ENCODE measurements at places on chromosomes 7 and 10.

- no peak for DNase-seq
Measured at GRCh38 chr10:10007957-10008356, 1009.7 kb upstream of the CELF2 start.

DNA sequence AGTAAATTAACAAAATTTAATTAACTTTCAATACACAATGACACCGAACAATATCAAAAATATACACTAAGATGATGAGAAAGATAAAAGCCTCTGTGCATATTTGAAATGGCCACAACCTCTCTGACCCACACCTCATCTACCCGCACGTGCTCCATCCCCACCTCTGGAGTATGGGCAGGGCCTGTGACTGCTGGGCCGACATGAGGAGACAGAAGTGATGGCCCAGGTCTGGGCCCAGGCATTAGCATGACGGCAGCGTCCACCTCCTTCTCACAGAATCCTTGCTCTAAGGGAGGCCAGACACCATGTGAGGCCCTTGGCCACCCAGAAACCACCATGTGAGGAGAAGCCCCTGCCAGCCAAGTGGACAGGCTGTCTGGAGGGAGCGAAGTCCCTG, 122.1 kb upstream of the RNF32 start:
- no peak for DNase-seq

DNA sequence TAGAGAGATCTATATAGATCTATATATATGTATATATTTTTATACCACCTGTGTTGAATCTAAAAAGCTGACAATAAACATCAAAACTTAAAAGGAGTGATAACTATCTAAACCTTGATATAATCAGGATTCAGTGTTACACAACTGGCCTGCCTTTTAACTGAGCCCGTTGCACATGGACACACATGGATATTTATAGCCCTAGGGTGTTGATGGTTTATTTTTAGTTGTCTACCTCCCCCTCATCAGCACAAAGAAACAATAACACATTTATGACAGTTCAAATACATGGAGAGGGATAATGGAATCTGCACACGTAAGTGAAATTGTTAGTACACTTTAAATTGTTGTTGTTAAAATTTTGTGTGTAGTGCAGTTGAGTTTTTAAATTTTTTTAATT, 336.9 kb downstream of the ZNF248 start:
- no peak for DNase-seq

DNA sequence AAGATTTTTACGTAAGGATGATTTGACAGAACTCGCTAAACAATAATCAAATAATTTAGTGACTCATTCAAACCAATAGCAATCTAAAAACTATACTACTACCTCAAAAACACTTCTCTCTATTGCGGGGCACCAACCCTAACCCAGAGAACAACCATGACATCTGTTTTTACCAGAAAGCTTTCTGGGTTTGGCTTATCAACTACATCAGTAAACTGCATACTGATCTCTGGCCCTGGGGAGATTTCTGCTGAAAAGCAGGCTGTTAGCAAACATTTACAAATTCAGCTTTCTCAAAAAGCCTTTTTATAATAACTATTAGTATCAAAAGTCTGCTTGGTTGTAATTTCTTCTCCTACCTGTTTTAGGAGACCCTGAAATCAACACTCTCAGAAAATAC, 144.5 kb upstream of the ZWINT start:
- no peak for DNase-seq

GRCh38 chr7:29113384-29114102, 32.8 kb downstream of the CPVL start:
- DNase-seq, result no peak

DNA sequence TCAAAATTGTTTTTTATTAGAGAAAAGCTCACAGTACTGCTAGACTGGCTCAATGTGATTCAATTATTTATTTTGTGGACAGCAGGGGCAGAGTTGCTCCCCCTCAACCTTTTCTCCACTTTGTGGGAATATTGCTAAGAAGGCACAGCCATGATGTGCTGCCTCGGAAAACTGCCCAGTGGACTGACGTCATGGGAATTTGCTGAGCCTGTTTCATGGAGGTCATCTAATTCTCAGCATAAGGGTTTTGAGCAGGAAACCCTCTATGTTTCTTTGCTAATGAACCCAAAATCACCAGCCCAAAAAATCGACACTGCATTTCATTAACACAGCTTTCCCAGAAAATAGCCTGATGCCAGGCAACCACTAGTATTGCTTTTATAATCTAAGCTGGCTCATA, 228.8 kb upstream of the FAM3C start:
- DNase-seq, result no peak

GRCh38 chr7:157056246-157056645, 45.8 kb upstream of the MNX1 start:
- no peak for DNase-seq

DNA sequence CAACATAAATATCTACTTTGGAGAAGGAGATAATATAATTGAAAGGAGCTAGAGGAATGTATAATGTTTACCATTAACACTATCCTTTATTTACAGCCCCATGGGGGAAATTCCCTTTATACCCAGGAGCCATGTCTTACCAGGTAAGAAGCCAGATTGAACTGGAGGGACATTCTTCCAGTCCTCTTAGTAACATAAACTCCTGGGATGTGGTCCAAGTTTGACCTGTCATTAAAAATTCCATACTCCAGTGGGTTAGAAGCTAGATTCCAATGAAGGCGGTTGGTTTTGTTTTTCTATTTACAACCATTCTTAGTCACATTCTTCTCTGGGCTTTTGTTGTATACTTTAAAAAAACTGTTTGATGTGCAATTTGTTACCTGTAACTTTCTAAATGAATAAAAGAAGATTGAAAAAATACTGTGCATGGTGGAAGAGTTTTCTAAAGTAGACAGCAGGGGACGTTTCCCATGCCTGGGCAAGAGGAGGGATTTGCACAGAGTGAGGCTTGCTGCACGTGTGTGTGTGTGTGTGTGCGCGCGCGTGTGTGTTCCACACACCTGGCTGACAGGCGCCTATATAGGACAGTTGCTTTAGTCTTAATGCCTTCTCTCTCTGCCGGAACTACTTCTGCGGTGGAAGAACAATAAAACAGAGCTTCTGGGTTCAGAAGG, 2.0 kb downstream of the PLCE1 start:
- DNase-seq, result no peak

DNA sequence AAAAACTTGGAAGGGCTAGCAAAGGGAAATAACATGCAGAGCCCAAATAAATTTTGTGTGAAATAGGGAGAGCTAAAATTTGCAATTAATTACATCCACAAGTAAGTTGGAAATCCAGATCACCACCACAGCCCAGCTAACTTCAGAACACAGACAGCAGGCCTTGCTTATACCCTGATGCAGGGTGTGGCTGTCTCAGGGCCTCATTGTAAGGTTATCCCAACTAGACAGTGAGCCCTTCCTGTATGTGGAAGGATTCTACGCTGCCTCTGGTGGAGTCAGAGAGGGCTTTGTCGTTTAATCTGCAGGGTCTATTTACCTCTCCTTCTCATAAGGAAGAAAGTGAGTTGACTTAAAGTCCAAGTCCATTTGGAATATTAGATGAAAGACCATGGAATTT, 181.0 kb upstream of the TCF7L2 start:
- DNase-seq, result no peak

- no peak for DNase-seq
Measured at GRCh38 chr10:67815571-67816059, 22.4 kb downstream of the DNAJC12 start.

DNA sequence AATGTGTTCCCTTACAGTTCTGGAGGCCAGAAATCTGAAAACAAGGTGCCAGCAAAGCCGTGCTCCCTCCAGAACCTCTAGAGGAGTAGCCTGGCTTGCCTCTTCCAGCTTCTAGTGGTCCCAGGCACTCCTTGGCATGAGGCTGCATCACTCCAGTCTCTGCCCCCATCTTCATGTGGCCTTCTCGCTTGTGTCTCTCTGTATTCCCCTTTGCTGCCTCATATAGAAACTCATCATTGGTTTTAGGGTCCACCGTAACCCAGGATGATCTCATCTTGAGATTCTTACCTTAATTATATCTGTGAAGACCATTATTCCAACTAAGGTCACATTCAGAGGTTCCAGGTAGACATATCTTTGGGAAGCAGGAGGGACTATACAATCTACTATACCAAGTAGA, 182.4 kb downstream of the SKIDA1 start:
- DNase-seq, result no peak

DNA sequence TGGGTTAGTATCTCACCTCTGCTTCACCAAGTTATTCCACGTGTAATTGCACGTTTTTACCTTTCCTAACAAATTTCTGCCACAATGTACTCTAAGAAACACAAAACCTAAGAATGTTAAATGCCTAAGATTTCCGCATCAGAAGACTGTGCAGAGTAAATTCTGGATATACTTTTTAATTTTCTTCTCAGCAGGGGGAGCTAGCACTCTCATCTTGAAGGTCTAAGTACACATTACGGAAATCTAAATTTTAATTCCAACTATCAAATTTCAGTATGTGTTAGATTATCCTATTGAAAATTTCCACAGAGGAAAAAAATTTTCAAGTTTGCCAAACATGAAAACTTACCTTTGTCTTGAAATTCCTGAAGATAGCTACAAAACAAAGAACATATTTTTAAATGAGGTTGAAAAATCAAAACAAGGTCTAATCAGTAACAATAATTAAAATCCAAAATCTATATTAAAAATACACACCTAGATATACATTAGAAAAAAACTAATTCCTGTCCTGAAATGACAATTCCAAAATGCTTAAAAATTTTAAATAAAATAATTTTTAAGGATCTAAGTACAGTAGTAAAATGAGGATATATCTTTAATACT, 10.5 kb downstream of the SKAP2 start:
- DNase-seq, result peak; percentile 2

DNA sequence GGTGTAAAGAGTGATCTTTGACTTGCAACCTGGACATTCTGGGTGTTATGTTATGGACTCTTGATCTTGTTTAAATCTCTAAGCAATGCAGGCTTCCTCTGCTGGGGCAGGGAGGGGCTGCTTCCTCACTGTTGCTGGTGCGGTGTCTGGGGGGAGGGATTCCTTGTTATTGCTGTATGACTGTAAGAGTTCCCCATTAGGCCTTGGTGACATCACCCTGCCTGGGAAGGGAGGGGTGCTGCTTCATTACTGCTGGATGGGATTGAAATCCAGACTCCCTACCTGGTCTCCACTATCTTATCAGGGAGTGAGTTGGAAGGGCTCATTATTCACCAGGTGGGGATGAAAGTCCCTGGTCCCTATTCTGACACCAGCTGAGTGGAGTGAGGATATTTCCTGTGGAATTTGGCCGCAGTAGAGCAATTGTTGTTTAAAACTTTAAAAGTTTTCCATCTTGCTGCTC, 8.8 kb downstream of the OGDH start:
- no peak for DNase-seq

GRCh38 chr10:13698217-13698616, 111.5 kb downstream of the PRPF18 start:
- DNase-seq, result no peak

DNA sequence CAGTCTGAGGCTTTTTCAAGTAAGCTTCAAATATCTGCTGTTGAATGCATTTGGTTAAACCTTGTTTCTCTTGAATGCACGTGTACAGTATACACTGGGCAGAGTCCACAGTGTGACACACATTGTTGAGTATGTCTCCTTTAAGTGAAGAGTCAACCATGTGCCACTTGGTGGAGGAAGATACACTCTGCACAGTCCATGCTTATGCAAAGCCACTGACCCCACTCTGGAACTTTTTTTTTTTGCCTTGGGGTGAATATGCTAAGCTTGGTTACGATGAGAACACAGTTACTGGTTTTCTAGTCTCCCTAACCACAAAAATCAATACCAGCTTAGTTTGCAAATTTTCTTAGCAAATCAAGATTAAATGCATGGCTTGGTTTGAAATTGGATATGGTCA, 186.8 kb upstream of the VIPR2 start:
- no peak for DNase-seq

DNA sequence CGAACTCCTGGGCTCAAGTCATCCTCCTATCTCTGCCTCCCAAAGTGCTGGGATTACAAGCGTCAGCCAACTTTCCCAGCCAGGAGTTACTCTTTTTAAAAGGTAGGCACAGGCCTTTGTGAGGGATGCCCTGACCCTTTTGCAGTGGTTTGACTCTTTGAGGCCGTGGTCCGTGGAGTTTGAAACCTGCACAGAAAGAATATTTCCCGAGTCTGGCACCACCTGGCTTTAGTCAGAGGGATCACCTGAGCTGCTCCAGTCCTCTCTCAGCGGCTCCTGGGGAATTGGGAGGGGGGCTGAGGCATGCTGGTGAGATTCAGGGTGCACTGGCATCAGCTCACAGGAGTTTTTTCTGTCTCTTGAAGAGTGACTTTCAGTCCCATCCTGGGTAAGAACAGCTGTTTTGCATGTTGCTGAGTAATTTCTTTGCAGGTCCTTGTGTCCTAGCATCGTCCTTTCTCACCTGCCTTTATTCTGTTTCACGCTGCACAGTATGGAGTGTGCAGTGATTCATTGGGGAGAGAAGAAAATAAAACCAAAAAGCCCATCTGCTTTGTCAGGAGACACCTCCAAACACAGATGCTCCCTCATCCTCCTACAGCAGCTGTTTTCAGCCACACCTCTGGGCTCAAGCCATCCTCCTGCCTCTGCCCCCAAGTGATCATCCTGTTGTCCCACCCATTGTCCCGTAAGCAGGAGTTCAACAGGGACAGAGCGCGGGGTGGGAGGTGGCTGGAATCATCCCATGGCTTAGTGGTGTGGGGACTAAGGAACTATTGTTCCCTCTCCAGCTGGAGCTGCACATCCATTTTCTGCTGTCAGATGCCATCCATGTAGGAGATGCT, 284.7 kb downstream of the CAMK1D start:
- peak; percentile 67 for DNase-seq

DNA sequence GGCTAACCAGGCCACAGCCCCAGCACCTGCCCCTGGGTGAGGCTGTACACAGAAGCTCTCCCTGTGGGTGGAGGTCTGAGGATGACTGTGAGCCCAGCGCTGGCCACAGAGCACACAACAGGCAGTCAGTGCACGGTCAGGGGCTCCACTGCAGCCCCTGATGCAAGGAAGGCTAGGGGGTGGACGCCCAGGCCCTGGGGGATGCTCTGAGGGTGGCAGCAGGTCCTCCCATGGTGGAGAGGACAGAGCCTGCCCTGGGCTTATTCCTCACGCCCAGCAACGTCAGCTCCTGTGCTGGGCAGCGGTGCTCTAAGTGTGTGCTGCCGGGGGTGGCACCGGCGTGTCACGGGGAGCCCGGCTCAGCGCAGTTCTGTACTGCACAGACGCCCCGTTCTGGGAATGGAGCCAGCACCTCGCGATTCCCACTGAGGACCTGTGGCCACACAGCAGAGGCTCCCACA, 223.2 kb downstream of the MAD1L1 start:
- DNase-seq, result no peak

- no peak for DNase-seq
Measured at GRCh38 chr7:13687500-13687899, 302.0 kb downstream of the ETV1 start.

DNA sequence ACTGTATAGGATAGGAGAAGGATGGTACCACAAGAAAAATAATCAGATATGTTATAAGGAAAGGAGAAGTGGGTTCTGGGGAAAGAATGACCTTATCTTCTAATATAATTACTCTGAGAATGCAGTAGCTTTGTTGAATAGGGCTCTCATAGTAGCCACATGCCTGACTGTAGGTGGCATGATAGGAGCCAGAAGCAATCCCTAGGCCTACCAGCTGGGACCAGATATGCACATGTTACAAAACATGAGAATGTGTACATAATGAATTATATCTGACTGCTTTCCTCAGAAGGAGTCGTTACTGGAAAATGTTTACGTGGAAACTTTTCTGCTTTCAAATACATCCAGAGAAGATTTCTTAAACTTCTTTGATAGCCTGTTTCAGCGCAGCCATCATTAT, 53.2 kb upstream of the FAM3C start:
- no peak for DNase-seq
